NCI-H2081 (cell line): ENCODE measurements at places on chromosomes 2 and 18.

- no peak for DNase-seq
These were observed 13.1 kb upstream of the NAB1 start for GRCh38 chr2:190635781-190636180.

- no peak for DNase-seq
These were observed 124.1 kb downstream of the LNPK start for GRCh38 chr2:175877845-175878544.

DNA sequence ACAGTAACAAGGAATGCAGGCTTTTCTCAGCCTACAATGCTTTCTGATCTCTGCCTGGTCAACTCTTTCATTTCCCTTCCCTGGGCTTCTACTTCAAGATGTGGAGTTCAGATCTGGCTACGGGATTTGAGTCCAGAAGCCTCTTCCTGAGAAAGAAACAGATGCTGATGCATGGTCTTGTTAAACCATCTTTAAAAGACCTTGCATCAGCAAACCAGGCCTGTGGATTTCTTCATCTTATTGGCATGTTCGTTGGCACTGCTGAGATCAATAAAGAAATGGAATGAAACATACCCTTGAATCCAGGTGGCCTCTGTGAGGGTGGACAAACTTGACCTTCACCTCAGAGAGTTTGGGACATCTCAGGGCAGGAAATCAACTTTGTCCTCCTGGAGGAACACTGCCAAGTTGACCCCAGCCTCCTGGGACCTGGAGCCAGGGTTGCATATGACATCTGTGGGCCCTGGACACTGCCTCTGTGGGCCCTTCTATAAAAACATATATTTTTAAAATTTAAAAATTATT is 21.4 kb downstream of the IGFBP2 start:
- no peak for DNase-seq

DNA sequence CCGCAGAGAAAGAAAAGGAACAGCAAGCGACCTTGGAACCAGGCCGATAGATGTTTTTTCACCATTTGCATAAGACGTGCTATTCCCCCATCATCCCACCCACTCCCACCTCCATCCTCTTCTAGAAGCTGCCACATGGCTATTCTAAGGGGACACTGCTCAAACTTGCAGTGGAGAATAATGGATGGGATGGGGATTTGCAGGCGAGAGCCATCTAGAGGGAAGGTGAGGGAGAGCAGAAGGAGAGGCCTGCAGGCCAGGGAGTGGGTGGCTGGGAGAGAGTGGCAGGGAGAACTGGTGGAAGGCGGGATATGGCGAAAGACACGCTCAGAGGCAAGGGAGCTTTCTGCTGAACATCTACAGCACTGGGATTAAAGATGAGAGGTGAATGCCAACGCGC is 84.9 kb downstream of the MAPK4 start:
- no peak for DNase-seq
